B cell (primary cell): ENCODE measurements at places on chromosomes 7 and 10.

- DNase-seq = no peak
These were observed 70.2 kb downstream of the NOC3L start for GRCh38 chr10:94292434-94293090.

DNA sequence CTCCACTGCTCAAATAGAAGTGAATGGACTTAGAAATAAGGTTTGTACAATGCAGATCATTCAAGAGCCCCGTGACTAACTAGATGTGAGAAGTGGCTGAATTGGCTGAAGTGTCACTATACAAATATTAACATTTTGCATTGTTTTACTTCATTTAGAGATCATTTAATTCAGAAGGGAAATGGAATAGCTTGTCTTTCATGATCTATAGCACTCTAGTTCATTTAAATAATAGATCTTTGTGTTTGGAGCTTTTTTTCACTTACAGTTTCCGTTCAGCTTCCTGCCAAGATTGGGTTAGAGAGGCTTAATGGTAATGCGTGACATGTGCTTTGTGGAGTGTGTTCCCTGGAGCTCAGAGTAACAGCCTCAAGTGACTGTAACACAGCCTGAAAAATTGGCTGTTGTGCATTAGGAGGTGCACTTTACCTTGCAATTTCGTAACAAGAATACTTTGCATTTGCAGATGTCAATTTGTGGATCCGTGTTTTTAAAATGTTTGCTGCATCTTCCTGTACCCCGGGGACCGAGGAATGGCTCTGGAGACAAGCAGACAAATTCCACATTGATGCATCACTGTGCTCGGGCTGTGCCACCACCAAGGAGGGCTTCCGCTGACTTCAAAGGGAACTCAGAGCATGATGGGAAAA lies 170.3 kb downstream of the NRP1 start:
- DNase-seq = no peak

- no peak for DNase-seq
These were observed 487.8 kb upstream of the TEX47 start for GRCh38 chr7:89283302-89283701.

DNA sequence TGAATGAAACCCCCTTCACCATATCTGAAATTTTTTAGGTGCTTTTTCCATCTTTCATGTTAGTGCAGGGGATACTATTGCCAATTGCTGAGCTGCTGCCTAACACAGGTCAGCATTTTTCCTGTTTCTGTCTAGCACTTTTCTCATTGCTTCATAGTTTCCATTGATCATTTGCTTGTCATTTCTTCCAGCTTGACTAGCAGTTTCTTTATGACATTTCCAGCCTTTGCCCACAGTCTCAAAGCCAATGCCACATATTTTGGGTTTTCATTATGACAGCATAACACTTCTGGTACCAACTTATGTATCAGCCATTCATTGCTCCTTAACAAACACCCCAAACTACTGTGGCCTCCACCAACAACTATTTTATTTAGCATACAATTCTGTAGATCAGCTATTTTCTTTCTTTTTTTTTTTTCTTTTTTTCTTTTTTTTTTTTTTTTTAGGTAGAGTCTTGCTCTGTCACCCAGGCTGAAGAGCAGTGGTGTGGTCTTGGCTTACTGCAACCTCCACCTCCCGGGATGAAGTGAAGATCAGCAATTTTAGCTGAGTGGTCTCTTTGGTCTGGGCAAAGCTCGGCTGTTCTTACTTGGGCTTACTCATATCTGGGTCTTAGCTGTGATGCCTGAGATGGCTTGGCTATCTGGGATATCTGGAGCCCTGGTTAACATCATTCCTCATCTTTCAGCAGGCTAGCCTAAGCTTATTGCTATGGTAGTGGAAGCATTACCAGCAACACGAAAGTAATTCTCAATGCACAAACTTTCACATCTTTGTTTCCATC lies 102.3 kb downstream of the EPC1 start:
- DNase-seq = no peak

DNA sequence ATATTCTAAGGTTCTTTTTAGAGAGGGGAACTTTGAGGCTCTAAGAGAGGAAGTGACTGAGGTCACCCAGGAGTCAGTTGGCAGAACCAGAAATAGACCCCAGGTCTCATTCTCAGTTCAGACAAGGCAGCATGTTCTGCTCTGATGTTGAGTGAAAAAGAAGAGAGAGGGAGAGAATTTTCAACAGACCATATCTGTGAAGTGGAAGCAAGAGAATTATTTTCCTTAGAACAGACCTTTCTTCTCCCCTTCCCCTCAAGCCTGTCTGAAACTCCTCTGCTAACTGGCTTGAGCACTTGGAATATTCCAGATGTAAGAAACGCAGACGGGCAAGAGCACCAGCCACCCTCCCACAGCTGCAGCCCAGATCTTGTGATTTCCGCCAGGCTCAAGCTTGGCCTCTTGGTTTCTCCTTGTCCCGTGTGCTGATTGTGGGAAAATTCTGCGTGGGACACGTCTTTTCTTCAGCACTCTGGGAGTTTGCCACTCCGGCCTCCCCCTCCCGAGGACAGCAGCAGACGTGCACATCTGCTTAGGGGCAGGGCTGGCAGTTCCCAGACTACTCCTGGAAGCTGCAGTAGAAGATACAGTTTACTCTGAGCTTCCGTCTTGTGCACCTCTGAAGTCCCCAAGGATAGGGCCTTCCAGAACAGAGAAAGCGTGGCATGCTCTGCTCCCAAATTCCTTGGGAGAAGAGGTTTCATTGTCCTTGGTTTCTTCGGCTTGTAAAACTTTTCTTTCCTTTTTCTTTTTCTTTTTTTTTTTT lies 22.7 kb upstream of the IKZF1 start:
- peak; percentile 80 for DNase-seq

DNA sequence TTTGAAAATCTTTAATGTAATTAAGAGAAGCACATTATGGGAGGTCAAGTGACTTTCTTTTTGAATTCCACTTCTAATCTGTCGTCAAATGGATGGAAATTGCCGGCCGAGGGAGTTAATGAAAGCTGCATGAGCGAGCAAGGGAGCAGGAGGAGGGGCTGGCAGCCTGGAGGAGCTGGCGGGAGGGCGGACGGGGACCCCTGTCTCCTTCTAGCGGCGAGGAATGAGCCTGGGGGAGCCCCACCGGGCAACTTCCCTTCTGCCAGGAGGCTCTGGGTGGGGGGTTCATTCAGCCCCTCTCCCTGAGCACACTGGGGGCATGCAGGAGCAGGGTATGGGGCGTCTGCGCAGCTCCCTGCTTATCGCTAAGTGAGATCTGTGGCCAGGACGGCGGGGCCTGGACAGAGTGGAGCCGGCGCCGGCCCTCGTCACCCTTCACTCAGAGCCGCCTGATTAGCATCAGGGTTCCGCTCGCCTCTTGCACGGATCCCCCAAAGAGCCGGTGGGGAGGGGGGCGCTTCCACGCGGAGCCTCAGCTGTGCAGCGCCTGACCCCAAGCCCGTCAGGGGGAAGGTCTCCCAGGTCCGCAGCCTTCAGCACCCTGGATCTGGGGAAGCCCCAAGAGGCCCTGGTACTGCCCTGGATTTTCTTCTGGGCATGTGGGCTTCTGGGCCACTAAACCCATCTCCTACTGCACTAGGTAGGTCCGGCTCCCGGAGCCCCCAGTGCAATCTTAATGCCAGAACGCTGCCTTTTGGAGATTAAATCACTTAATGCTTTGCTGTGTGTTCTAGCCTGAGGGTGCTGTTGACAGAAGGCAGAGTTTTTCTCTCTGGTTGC lies 680.8 kb downstream of the LRMDA start:
- no peak for DNase-seq

DNA sequence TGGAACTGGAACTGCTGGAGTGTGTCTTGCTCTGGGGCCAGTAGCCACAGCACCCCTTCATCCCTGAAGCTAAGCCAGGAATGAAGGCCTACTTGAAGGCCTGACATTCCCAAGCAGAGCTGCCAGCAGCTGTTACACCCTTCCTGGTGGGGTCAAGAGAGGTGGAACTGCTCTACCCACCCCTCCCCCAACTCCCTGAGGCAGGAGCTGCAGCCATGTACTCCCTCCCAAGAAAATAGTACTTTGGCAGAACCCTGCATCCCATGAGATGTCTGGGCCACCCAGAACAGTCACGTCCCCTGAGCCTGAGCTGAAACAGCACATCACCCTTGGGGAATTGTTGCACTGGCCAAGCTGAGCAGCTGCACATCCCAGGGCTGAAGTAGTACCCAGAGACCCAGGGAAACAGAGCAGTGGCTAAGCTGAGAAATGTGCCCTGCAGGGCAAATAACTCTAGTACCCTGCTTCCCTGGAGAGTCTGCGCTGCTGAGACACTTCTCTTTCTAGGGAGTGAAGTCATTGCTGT lies 63.4 kb upstream of the PLA2G12B start:
- DNase-seq = no peak

DNA sequence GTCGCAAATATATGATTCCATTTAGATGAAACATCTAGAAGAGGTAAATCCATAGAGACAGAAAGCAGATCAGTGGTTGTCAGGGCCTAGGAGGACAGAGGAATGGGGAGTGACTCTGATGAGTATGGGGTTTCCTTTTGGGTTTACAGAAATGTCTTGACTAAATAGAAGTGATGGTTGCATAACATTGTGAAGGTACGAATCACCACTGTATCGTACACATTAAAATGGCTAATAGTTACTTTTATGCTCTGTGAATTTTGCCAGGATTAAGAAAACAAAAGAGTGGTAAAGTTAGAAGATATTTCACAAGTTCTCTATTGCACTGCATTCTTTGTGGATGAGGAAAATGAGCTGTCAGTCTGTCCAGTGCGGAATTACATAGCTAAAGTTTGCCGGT lies 407.4 kb downstream of the KCNMA1 start:
- DNase-seq = no peak

DNA sequence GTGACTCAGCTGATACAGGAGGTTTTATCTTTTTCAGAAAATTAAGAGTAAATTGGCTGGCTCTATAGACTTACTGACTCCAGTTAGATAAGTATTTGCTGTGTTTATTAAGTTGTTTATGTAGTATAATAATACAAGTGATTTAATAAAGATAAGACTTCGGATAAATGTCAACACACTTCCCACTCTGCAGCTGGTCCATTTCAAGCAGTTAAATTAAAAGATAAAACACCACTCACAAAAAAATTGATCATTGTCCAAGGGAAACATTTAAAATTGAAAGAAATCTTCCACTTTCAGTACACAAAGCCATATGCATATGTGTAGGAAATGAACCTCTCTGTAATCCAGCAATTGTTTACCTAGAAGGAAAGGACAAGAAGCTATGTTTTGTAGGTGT lies 106.1 kb upstream of the SP8 start:
- DNase-seq = no peak

DNA sequence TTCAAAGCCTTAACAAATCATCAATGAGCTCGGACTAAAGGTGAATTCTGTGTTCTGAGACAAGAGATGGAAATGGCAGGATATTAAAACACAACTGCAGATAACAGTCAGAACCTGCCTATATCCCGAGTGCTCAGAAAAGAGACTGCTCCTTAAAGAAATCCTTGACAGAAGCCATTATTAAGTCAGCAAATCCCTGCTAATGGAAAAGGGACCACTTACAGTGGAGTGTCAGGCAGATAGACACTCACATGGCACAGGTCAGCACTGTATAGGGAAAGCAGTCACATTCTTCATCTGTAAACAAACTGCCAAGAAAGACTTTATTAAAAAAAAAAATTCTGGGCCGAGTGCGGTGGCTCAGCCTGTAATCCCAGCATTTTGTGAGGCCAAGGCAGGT lies 147.5 kb upstream of the LRRTM3 start:
- no peak for DNase-seq

GRCh38 chr7:37418381-37418780 lies 30.3 kb downstream of the ELMO1 start:
- no peak for DNase-seq

GRCh38 chr10:18984531-18984930 lies 64.1 kb upstream of the MALRD1 start:
- DNase-seq = no peak

- no peak for DNase-seq
These were observed 1.5 kb upstream of the NCOA4 start for GRCh38 chr10:46031648-46032532.

- no peak for DNase-seq
These were observed 87.8 kb upstream of the PPP2R2D start for GRCh38 chr10:131812736-131813604.

- DNase-seq = no peak
These were observed 26.3 kb downstream of the WBP1L start for GRCh38 chr10:102770108-102770482.

GRCh38 chr7:92720604-92721350 lies 115.6 kb downstream of the CDK6 start:
- DNase-seq = no peak

DNA sequence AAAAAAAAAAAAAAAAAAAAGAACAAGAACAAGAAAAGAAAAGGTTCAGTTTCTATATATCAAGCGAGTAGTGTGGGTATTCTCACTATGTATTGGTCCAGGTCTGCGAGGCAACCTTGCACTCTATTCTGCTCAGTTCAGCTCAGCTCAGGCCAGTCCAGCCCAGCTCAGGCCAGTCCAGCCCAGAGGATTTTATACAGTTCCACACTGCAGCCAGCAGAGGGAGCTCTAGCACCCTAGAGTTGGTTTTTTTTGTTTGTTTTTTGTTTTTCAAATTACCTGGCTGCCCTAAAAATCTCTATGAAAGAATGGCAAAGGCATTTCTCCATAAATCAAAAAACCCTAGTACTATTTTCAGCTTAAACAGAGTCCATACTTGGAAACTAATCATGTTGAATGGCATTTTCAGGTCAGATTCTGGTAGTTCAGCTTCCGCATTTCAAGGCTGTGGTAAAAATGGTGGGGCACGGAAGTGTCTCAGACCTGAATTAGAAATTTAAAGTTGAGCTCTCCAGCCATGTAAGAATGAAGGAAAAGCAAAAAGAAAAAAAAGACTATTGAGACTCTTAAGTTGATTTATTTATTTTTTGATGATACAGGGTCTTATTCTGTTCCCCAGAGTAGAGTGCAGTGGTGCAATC lies 55.2 kb upstream of the GSDME start:
- peak; percentile 70 for DNase-seq

DNA sequence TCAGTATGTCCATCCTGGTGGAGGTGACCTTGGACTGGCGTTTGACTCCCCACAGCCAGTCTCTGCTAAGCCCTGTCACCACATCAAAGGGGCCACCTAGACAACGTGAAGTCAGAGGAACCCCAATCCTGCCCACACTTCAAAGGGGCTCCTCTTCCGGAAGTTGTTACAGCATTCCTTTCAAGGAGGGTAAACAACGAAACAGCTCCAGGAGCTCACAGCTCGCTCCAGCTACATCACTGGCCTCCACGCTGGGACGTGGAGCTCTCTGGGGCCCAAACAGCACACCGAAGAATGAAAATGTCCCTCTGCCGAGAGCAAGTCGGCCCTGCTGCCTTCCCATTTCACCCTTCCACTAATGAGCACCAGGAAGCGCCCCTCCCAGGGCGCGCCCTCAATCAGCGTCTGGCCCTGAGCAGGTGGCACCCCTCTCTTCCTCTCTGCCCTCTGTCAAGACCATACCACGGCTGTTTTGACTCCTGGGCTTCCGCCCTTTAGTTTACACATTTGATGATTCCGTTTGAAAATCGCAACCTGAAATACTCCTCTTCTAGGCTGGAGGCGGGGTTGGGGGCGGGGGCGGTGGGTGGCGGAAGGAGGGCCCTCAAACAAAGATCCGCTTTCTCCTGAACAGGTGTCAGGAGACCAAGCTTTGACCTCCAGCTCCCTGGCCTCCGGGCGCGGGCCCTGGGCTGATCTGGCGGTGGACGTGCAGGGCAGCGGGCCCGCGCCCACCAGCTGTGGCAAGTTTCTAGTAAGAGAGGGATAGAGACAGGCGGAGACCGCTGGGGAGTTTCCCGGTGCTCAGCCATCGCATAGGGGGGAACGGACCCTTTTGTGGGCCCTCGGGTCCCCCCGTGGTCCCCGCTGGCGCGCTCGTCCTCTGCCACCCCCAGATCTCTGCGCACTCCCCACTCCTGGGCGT lies 53.1 kb upstream of the KDM7A start:
- DNase-seq = peak; percentile 90
